ENCODE measurements at places on chromosomes 12 and 14.

GRCh38 chr12:70671698-70672097 lies 34.5 kb upstream of the PTPRB start:
- DNase-seq = no peak

DNA sequence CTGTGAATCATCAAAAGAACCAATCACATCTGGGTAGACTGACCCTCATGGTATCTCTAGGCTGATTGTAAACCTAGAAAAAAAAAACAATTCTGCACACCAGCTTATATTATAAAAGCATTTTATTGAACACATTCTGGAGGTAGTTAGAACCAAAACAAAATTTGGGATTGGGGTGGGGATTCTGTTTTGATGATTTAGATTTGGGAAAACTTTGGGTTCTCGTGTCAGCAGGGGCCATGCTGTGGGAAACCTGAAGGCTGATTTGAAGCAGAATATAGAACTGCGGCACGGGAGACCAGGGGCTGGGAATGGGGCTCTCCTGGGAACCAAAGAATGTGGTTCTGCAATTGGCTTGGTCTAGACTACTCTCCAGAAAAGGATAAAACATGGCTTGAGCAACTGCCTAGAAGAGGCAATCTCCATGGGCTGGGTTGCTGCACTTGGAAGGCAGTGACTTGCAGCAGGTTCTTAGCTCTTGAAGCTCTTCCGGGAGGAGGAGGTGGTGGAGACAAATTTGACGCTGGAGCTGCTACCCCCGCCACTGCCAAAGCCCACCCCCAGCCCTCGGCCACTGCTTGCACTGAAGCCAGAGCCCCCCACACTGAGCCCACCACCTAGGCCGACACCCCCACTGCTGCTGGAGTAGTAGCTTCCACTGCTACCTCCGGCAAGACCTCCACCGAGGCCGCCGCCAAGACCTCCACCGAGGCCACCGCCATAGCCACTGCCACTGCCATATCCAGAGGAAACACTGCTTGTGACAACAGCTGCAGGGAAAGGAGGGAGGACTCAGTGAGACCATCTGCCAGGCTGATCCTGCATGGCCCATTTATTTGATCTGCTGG lies 5.5 kb downstream of the KRT5 start:
- DNase-seq = no peak

DNA sequence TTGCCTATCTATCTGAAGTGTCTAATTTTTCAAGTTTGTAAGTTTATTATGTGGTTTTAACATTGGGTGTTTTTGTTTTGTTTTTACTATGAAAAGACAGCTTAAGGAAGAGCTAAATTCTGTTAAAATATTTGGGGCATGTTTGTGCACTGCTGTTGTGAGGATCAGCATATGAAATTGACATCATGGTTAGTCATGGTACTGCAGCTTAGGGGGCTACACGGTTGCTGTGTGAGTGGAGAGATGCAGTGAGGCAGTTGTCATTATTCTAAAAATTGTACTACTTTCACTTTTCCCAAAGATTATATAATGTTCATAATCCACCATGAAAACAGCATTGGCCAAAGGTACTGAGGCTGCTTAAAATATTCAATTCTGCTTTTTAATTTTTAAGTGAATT lies 49.0 kb downstream of the ZC3H14 start:
- DNase-seq = no peak

GRCh38 chr12:52123487-52124186 lies 44.1 kb downstream of the SMIM41 start:
- no peak for DNase-seq

DNA sequence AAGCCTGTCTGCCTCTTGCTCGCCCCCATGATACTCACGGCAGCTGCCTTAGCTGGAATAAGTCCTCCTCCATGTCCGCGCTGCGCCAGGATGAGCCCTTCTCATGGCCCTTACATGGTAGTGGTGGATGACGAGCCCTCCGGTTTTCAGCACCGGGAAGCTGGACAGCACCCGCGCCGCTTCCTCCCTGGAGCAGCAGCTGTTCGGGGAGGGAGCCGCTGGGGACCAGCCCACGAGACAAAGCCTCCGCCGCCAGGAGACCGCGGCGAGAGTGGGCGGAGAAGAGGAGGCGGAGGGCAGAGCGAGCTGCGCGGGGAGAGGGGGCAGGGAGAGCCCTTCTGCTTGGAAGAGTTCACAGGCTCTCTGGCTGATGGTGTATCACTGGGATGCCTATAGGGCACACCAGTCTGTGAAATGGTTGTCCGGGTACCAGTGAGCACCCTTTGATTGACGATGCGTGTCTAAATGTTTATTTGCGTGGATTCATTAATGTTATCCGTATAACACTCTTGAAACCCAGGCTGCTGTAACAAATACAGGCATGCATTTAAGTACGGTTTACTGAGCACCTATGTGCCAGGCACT lies at the start of gene SVOP:
TSS of gene SVOP (minus strand) at position 273 of the 585 bp plus-strand sequence. CDS start at position 73, 200 bp downstream.
- DNase-seq = no peak

DNA sequence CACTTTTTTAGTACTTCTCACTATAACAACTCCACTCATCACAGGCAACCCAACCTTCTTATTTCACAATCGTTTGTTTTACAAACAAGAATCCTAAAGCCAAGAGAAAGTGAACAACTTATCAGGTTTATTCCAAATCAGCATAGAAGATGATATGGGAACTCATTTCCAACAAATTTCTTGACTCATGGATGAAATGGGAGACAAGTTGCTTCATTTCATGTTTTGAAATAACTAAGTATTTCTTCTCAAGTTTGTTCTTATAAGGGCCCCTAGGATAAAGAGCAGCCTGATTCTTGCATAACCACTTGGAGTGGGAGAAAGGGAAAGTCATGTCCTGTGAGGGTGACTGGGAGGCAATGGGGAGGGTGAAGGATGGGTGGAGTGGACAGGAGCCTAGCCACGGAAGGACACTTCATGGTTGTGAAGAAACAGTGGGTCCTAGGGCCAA lies 168.3 kb downstream of the DUSP6 start:
- DNase-seq = no peak

GRCh38 chr12:40342010-40342409 lies 117.2 kb downstream of the LRRK2 start:
- DNase-seq = no peak

Measured in NK-92 treated with Interleukin-12 subunit alpha and Interleukin-12 subunit beta, amount 100 ng/mL, for 24 hours (cell line).